Cardiac fibroblast (primary cell): ENCODE measurements at places on chromosomes 12 and 14.
A peak's percentile ranks its signal among the peaks of the same experiment; 100 is the strongest.

DNA sequence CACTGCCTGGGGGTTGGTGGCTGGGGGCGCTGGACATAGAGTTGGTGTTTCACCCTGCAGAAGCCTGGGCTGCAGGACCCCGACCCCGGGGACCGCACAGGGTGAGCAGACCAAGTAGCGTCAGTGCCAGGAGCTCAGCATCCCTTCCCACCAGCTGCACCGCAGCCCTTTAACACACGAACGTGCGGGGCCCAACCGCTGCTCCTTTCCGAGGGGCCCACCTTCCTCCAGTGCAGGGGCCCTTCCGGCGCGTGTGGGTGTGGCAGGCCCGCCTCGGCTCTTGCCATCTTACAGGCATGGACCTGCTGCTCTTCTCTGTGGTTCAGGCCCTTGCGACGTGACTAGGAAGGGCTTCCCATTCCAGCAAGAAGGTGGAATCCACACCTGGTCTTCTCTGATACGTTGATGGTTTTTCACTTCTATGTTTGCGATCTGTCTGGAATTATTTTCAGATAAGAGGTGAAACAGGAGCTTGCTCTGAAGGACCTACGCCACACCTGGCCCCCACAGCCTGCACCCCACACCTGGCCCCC, 47.8 kb downstream of the LRCOL1 start:
- no peak for DNase-seq

DNA sequence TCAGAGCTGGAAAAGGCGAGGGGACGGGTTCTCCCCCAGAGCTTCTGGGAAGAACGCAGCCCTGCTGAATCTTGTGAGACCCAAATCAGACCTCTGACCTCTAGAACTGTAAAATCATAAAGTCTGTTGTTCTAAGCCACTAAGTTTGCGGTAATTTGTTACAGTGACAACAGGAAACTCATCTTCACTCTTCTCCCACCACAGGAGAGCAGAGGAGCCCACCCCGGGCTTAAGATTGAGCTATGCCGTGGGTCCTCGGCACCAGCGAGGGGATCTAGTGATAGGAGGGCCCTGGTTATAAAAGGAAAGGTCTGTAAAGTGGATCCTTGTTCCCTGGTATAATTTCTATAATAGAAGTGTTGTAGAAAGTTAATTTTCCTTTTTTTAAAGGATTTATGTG, 7.6 kb downstream of the MLXIP start:
- DNase-seq = no peak

GRCh38 chr12:22407397-22407796, 72.9 kb upstream of the ST8SIA1 start:
- no peak for DNase-seq

DNA sequence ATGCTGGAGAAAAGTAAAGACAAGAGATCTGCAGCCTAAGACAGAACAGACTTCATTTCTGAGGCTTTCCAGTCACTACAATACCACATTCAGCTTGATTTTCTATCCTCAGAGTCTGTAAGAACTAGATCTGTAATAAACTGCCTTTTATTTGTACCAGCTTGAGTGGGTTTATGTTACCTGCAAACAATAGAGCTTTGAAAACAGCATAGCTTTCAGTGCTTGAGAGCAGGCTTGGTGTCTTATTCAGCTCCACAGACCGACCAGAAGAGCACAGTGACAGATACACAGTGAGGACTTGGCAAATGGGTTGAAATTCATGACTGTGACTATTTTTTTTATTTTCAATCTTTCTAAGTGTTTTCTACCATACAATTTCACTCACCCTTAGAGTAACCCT, 207.8 kb upstream of the OTX2 start:
- no peak for DNase-seq

DNA sequence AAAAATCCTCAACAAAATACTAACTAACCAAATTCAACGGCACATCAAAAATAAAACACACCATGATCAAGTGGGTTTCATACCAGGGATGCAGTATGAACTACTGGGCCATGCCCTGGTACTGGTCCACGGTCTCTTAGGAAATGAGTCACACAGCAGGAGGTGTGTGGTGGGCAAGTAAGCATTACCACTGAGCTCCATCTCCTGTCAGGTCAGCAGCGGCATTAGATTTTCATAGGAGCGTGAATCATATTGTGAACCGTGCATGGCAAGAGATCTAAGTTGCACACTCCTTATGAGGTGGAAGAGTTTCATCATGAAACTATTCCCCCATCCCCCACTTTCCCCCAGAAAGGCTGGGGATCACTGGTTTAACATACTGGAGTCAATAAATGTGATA, 6.7 kb upstream of the LGR5 start:
- DNase-seq = no peak

- DNase-seq = peak; percentile 10
Observed at GRCh38 chr12:52903855-52904508, 894 bp downstream of the KRT8 start.

DNA sequence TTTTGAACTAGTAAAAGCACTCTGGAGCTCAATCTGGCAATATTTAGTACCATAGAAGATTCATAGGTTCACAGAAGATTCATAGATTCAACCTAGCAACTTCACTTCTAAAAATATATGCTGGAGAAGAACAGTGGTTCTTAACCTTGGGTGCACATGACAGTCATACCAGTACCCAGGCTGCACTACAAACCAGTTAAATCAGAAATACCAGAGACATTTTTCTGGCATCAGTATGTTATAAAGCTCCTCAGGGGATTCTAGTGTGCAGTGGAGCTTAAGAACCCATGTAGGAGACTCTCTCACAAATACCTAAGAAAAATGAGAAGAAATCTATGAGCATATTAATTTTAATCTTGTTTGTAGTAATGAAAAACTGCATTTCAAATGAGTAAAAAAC, 46.6 kb downstream of the CNTN1 start:
- DNase-seq = no peak

GRCh38 chr14:55963295-55963694, 154.9 kb upstream of the PELI2 start:
- DNase-seq = no peak

DNA sequence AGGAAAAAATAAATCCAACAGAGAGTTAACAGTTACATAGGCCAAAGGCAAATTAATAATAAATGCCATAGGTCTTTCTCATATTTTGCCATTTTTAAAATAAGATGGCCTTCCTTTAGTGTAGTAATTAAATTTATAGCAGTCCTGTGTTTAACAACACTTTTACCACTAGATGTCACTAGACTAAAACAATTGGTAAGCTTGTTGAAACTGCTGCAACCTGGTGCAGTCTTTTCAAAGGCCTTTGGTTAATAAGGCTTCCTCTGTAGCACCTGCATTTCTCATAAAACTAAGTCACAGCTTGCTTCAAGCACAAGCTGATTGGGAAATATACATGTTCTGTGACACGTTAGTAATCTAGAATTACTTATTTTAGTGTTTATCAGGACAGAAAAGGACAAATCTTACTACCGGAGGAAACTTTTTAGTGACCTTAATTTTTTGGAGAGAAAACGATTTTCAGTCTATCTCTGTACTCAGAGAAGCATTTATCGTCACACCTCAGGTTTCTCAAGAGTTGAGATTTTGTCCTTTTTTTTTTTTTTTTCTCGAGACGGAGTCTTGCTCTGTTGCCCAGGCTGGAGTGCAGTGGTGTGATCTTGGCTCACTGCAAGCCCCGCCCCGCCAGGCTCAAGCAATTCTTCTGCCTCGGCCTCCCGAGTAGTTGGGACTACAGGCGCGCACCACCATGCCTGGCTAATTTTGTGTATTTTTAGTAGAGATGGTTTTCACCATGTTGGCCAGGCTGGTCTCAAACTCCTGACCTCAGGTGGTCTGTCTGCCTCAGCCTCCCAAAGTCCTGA, 20.0 kb downstream of the BORCS5 start:
- DNase-seq = peak; percentile 88

GRCh38 chr14:77037215-77037937, 8.9 kb upstream of the IRF2BPL start:
- DNase-seq = no peak

GRCh38 chr12:51818566-51819300, 29.8 kb downstream of the FIGNL2 start:
- DNase-seq = peak; percentile 83

DNA sequence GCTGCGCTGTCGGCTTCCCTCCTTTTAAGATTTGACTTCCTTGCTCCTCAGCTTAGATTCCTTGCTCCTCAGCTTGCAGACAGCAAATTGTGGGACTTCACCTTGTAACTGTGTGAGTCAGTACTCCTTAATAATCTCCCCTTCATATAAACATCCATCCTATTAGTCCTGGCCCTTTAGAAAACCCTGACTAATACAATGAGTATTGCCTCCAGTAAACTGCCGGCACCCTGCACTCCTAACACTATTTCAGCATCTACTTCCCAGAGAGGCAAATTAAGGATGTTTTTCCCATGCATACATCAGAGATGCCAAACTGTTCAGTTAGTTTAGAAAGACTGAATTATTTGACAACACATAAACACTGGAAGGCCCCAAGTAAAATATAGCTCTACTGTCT, 611.3 kb upstream of the TMEM132C start:
- DNase-seq = peak; percentile 10

- DNase-seq = no peak
Observed at GRCh38 chr14:57464008-57464730, 29.5 kb downstream of the CCDC198 start.

GRCh38 chr14:103533999-103534575, 5.1 kb downstream of the TRMT61A start:
- no peak for DNase-seq

DNA sequence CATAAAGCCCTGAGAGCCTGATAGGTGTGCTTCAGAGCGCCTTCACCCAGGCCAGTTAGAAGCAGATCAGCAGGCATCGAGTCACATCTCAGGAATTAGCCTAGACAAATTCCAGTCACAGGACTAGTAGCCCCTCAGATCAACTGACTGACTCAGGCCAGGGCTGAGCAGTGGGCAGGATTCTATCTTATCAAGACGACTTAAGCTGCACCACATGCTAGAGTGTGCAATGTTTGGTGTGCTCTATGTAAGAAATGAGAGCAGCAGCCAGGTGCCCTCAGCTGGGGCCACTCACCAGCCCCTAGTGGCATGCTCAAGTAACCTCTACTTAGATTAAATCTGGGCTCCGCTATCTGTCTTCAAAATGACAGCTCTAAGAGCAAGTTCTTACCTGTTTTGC, 19.7 kb upstream of the NGB start:
- DNase-seq = no peak

GRCh38 chr12:102542816-102543440, 62.6 kb upstream of the IGF1 start:
- no peak for DNase-seq

- DNase-seq = no peak
Observed at GRCh38 chr14:72742838-72743195, 151.1 kb downstream of the DPF3 start.

- DNase-seq = peak; percentile 33
Observed at GRCh38 chr12:3743803-3744202, 9.1 kb downstream of the CRACR2A start.

GRCh38 chr14:37697489-37698121, 102.2 kb downstream of the TTC6 start:
- DNase-seq = peak; percentile 5

GRCh38 chr14:22226381-22226780, 362.6 kb downstream of the DAD1 start:
- peak; percentile 44 for DNase-seq

DNA sequence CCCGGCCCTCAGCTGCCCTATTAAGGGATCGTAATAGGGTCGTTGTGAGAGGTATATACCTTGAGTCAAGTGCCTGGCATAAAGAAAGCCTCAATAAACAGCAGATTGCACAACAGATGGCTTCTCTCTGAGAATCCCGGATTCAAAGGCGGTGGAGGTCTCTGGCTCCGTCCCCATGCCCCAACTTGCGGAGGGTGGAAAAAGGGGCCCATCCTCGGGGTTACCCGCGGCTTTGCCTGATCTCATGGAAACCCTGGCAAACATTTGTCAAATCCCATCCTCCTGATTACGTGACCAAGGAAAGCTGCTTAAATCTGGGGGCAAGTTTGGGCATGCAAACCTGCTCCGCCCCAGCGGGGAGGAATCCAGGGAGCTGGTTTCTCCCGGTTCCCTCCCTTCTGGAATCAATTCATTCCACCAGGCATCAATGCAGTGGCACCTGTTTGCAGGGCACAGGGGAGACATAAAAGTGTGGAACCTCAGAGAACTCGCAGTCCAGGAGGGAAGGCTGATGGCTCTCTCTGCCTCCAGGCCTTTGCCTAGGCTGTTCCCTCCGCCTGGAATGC, 12.3 kb downstream of the TRPV4 start:
- DNase-seq = no peak

DNA sequence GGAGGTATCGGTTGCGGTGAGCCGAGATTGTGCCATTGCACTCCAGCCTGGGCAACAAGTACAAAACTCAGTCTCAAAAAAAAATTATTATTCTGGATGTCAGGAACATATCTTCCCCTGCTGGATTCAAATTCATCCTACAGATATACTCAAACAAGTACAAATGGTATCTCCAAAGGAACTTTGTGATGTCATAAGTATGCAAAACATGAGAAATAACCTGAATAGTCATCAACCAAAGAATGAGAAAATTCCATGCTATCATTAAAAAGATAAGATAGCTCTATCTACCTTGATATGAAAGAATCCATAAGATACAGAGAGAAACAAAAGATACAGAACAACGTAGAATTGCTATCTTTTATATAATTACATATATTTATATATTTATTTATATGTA, 67.7 kb downstream of the EEA1 start:
- no peak for DNase-seq

- peak; percentile 51 for DNase-seq
Observed at GRCh38 chr12:110741341-110742095, 1.2 kb downstream of the PPP1CC start.

GRCh38 chr12:130286741-130287440, 50.8 kb upstream of the PIWIL1 start:
- DNase-seq = no peak

DNA sequence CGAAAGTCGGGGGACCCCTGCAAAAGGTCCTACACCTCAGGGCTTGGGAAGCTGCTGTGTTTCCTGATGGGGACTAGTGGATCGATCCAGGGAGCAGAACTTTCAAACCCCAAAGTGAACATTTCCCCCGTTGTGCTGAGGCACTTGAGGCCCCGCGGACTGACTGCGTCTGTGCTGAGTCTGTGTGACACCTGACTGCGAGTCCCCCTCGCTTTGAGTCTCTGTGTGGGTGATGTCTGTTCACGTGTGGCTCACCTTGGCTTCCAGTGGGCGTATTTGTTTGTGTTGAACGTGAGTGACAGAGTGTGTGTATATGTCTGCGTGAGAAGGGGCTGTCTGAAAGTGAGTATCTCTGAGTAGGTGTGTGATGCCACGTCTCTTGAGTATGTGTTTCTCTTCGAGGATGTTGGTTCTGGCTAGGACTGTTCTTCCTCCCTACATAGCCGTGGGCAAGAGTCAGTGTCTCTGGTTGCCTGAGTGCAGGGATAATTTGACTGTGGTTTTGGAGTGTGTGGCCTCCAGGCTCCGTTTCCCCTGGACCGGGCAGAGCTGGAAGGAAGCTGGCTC, 1.3 kb downstream of the TEAD4 start:
- peak; percentile 25 for DNase-seq

GRCh38 chr12:59834659-59835474, 239.0 kb downstream of the SLC16A7 start:
- DNase-seq = peak; percentile 63

GRCh38 chr14:58298477-58299400, at the start of gene ARID4A:
ARID4A (plus strand) TSS chr14:58298555; CDS start chr14:58299855, 1,300 bp downstream.
- peak; percentile 20 for DNase-seq

DNA sequence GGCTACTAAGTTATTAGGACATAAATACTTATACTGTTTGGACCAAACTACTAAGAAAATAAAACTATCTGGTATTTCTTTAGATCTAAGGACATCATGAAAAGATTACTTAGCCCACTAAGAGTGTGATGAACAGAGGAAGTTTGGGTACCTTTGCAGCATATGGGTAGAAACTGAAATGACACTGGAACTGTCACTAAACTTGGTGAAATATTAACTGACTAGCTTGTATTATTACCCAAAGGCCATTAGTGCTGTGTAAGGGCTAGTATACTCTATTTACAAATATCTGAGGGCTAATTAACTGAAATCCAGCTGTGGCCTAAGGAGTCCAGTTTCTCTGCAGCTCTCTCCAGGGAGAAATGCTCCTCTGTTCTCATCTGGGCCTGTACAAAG, 45.5 kb downstream of the PAWR start:
- DNase-seq = no peak
